Activated naive CD4-positive, alpha-beta T cell treated with anti-CD3 and anti-CD28 coated beads, Interleukin-2, amount 50 U/mL, for 16 hours (primary cell): ENCODE measurements at places on chromosomes 6 and 20.

- no peak for DNase-seq
Observed at GRCh38 chr6:79702691-79703090, 71.6 kb downstream of the SH3BGRL2 start.

DNA sequence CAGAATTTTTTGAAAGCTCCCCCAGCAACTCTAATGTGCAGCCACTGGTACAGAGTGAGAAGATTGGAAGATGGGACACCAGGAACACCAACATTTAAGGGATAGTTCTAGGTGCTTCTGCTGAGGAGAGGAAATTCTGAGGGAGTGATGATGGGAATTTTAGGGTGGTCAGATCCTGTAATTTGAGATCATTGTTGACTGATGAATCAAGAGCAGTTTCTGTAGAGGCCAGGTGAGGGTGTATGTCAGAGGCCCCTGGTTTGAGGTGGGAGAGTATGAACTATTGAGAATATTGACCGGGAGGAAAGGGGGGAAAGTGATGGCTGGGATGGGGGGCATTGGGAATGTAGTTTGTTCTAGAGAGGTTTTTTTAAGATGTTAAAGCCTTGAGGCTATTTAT is 47.2 kb downstream of the PTPRA start:
- no peak for DNase-seq

GRCh38 chr6:30355281-30355680 is 10.3 kb downstream of the RPP21 start:
- no peak for DNase-seq

DNA sequence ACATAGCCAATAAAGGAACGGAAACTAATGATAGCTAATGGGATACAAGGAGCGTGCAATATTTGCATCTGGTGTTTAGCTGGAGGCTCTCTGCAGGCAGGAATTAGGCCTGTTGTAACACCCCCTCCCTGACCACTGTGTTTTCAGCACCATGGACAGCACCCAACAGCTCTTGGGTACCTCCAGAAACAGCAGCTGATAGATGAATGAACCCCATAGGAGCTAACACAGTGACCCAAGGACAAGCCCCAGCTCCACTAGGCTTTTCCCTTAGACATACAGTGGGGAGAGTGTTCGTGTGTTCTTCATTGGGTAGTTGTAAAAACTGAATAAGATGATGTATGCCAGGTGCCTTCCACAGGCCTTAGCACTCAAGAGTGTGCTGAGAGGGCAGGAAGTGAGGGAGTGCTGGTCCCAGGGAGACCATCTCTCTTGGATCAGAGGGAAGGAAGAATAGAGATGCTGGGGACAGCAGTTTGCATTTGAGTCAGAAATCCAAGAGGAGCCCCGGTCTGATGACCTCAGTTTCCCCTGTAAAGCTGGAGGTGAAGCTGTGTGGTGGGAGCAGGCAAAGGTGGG is 161.3 kb downstream of the PHACTR3 start:
- no peak for DNase-seq

GRCh38 chr6:166029506-166029905 is 138.1 kb downstream of the TBXT start:
- DNase-seq = no peak

DNA sequence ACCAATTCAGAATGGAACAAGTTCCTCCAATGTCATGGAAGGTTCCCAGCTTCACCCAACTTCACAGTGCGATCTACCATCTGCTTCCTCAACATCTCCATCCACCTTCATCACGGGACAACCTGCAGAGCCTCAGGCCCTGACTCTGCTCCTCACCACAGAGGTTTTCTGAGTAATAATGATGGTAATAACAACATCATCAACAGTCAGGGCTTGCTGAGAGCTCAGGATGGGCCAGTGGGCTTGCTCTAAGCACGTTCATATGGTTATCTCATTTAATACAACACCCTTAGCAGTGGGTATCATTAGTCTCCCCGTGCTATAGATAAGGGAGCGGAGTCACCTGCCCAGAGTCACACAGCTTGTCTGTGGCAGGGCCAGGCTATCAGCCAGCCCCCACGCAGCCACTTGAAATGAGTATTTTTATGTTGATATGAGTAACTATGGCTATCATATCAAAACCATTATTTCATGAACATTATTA is 38.6 kb downstream of the PREX1 start:
- no peak for DNase-seq

DNA sequence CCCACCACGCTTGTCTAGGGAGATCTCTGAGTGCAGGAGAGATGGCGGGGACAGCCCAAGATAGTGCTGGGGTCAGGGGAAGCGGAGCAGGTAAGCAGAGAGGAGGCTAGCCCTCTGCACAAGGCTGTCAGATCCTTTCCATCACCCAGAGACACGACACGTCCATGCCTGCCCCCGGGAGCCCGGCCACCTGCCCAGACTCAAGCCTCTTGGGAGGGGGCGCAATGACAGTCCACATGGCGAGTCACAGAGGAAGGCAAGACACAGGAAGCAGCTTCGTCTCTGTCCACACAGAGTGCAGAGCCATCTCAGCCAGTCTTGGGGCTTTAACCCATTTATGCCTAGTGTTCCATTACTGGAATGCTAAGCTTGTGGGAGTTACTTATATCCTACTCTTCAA is 78.4 kb downstream of the PREX1 start:
- DNase-seq = no peak

DNA sequence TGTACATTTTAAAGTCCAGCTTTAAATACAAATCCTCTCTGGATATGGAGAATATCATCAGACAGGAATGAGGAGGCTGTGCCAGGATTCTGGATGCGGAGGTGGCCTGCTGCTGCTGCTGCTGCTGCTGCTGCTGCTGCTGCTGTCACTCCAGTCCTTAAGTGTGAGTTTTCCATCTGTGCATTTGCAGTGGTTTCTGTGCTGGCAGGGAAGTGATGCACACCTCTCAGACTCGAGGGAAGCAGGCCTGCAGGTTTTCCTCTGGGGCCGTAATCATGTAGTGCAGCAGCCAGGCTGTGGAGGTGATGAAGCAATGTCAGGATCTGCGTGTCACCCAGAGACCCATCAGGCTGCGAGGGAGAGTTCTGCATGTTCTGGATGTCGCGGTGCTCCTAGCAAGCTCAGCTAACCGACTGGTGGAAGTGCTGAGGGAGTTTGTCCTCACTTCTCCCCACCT is 32.0 kb downstream of the CFAP61 start:
- no peak for DNase-seq

DNA sequence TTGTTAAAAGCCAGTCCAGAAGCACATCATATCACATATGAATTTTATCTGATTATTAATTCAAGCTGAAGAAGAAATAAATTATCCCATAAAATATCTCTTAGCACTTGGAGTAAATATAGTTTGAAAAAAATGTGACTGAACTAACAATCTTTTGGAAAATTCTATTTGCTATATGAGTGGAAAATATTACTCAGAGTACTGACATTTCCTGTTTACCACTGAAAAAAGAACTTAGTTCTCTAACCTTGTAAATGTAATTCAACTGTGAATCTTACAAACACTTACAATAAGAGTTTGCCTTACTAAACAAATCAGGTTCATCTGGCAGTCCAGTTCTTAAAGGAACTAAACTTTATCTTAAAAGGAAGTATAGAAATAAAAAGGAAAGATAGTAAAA is 44.2 kb downstream of the MOXD1 start:
- no peak for DNase-seq

GRCh38 chr6:106964099-106964498 is 10.4 kb downstream of the CD24 start:
- no peak for DNase-seq

DNA sequence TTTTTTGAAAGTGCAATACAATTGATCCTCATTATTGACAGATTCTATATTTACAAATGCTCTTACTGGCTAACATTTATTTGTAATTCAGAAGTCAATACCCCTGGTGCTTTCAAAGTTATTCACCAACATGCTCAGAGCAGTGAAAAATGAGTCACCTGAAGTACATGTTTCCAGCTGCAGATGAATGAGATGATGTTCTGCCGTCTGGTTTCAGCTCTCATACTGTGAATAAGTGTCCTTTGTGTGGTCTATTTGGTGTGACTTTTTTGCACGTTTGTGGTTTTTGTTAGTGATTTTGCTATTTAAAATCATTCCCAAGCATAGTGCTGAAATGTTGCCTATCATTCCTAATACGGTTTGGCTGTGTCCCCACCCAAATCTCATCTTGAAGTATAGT is 22.3 kb upstream of the EYA4 start:
- no peak for DNase-seq

DNA sequence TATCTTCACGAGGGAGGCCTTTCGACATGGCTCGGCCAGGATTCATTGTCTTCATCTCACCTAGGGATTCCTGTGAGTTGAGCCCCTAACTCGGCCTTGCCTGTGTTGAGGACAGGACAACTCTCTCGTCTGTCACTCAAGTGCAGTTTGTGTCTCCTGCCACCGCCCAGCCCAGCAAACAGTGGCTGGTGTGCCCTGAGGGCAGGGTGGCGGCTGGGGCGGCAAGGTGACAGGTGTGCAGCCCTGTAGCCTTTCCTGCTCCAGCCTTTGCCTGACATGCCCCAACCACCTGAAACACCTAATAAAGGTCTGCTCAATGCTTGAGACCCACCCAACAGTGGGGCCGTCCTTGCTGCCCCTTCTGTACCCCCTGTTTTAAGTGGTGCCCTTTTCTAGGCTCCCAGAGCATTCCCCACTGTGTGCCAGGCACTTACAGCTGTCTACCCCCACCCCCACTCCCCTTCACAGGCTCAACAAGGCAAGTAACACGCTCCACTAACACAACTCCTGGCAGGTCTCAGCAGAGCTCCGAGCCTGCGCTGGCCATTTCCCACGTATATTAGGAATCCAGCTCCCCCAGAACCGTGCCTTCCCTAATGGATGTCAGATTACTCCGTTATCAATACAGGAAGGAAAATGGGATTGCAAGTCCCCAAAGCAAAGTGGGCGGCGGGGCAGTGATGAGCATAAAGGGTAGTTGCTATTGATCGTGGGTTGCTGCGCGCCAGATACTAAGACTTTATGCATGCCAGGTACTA is 17.7 kb downstream of the GFRA4 start:
- DNase-seq = no peak

DNA sequence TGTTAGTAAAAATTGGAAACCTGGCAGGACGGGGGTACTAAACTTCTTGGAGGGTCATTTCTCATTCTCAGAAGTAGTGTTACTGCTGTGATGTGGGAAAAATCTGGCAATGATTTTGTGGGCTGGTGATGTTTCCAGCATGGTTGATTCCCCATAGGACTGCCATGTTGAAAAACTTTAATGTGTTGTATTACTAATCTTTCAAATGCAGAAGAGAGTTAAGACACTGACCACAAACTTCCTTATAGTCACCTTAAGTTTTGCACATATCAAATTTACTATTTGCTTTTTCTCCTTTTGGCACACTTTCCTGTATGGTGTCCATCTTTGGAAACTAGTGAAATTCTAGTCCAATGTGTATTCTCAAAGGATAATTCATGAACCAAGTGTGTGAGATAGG is 236.2 kb upstream of the TAB2 start:
- DNase-seq = no peak

- DNase-seq = no peak
Observed at GRCh38 chr6:119446115-119446554, 96.6 kb upstream of the MAN1A1 start.

- DNase-seq = no peak
Observed at GRCh38 chr20:51230727-51231126, 207.8 kb upstream of the KCNG1 start.

DNA sequence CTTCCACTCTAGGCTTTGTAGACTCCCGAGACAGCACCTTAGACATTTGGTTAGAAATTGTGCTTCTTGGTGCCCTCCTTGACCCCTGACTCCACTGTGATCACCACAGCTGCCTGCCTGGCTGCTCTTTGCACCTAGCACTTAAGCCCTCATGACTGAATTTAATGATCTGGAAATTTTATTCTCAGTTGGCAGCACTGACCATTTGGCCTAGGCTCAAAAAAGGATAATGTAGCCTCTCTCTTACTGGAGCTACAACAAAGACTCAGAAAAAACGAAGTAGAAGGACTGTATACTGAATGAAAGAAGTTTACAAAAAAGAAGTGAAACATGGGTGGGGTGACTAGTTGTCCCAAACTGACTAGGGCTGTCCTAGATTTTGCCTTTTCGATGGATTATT is 11.3 kb upstream of the ABRACL start:
- no peak for DNase-seq

GRCh38 chr6:129209355-129209754 is 326.4 kb downstream of the LAMA2 start:
- no peak for DNase-seq

GRCh38 chr6:2695454-2696095 is 55.1 kb downstream of the MYLK4 start:
- no peak for DNase-seq

DNA sequence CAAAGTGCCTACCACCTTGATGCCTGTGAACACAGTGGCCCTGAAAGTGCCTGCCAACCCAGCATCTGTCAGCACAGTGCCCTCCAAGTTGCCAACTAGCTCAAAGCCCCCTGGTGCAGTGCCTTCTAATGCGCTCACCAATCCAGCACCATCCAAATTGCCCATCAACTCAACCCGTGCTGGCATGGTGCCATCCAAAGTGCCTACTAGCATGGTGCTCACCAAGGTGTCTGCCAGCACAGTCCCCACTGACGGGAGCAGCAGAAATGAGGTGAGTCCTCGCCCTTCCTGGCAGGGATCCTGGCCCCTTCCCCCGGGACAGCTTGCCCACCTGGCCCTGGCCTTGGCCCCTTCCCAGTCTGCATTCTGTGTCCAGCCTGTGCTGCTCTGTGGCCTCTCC is 17.9 kb downstream of the MAVS start:
- DNase-seq = no peak

- DNase-seq = no peak
Observed at GRCh38 chr6:167485186-167485978, 160.5 kb downstream of the TTLL2 start.

DNA sequence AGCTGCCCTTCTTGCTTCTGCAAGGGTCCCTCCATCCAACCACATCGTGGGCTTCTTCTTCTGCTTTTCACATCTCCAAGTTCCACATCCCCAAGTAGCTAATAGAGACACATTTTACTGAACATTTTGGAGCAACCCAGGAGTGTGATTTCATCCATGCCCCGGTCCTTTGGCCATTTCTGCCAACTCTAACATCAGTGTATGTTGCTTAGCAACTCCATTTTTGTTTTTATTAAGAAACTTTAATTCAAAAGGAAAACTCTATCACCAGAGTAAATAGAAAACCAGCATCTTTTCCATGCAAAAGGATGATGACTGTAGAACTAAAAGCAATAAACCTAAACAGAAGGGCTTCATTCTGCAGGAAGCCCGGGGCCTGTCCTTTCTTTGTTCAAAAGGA is 32.7 kb upstream of the SULF2 start:
- no peak for DNase-seq

DNA sequence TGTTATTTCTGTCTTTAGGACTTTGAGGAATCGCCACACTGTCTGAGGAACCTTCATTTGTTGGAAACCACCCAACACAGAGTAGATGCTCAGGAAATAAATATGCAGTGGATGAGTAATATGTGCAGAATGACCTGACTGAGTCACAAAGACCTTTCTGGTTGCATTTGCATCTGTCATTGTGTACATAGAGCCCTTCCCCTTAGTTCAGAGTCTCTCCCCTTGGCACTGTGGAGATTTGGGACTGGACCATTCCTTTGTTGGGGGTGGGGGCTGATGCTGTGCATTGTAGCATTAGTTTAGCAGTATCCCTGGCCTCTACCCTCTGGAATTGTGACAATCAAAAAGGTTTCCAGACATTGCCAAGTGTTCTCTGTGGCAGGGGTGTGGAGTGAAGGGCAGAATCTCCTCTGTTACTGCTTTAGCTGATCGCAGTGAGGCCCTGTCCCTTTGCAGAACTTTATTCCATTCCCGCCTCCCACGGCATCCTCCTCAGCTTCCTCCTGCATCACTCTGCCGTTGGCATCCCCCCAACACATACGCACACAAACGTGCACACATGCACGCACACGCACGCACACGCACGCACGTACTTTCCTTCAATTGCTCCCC is 64.5 kb downstream of the EYA2 start:
- DNase-seq = no peak

- DNase-seq = no peak
Observed at GRCh38 chr20:48205786-48206185, 420.5 kb upstream of the SULF2 start.
